Esophagus muscularis mucosa (tissue), 4 donors: ENCODE measurements at places on chromosomes 4 and X. TPM values are rescaled to one million over a fixed set of nuclear protein-coding genes. Genes with fewer than 3 reads are reported as not detected.

DNA sequence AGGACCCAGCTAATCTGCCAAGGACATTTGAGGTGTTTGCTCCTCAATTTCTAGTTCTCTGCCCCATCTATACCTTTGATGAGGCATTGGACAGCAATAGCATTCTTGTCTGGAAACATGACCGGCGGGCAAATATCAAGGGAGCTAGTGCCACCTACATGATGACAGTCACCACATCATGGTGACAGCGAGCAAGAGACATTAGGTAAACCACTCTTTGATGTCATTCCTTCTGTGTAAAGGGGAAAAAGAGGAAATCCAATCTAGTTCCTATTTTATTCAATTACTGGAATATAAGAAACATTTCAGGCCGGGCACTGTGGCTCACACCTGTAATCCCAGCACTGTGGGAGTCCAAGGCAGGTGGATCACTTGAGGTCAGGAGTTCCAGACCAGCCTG, 20.7 kb upstream of the IL13RA1 start:
- DNase-seq: no peak

DNA sequence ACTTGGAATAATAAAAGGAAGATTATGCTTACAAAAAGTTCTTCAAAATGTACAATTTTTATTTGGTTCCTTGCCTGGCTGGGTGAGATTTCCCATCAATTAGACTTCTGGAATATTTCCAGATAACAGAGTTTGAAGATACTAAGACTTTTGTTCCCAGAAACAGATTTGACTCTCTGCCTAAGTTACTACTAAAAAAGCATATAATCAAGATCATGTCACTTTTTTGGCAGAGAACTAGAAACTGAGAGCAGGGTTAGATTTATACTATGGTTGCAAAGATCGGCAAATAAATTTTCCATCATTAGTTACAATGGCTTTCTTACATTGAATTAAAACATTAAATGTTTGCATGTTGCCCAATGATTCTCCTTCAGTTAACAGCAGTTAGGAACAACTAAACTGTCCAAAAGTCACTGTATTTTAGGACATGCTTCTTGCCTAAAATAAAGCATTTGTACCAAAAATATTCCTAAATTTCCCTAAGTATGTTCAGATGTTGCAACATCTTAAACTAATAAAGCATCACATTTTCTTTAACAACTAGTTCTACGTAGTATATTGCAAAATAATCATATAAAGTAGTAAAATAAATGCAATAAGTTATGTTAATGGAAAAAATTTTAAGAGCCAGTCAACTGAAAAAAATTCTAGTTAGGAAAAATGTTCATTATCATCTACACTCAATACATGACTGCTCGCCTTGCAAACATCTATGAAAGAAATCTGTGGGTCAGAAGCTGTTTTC, 73.0 kb downstream of the SEC24D start:
- no peak for DNase-seq

NAA15 gene
- 27.0 TPM for total RNA-seq

- no peak for DNase-seq
These were observed at the start of gene PDLIM3 for GRCh38 chr4:185534866-185535611. TSS of gene PDLIM3 (minus strand) at chr4:185535507. CDS start at chr4:185535434, 73 bp downstream.

H2BW1 gene
- not detected for total RNA-seq

DNA sequence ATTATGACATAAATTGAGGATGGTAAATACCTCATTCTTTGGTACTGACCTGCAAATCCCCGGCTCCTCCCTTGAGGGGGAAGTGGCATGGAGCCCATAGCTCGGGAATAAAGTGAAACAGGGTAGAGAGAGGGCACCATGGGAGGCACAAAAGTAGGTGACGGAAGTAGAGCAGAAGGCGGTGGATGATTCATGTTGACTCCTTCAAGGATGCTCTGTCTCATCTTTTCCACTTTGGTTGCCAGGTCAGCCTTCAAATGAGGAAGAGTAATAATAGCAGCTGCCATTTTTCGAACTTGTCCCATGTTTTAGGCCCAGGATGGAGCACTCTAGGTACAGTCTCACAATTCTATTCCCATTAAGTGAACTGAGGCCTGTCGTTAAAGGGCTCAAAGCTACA, 41.4 kb upstream of the PHF8 start:
- DNase-seq: no peak

GRCh38 chr4:155667568-155668511, 1.2 kb downstream of the GUCY1A1 start:
- DNase-seq: no peak

DNA sequence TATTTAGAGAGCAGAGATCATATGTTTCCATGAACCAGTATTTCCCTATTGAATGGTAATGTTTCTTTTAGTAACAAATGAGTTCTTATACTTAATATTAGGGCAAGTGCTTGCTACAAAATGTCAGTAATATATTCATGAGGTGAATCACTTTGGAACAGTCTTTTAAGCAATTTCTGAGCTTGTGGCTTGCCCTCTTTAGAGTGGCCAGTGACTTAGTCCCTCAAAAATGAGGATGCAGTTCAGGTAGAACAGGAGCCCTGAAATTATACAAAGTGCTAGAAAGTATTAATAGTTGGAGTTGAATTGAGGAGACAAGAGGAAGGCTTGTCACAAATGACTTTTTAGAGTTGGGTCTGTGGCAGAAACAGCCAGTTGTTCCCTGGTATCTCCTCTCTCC, 53.4 kb upstream of the PITX2 start:
- no peak for DNase-seq

DNA sequence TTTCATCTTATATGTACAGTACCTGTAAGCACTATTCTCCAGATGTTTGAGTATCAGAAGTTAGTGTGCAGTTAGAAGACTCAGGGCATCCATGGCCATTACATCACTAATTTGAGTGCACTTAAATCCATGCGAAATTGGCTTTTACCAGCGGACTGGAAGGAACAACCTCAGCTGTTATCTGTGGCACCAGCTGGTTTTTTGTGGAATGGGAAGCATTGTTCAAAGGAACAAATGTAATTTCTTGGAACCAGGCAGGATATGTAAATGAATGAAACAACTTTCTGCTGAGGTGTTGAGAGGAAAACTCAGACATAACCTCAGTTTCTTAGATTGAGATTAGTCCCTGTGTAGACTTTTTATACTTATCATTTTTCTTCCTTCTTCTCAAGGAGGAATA, 60.2 kb downstream of the PDGFRA start:
- no peak for DNase-seq

- DNase-seq: no peak
These were observed 302.9 kb upstream of the FAM241A start for GRCh38 chr4:111842336-111842735.

DNA sequence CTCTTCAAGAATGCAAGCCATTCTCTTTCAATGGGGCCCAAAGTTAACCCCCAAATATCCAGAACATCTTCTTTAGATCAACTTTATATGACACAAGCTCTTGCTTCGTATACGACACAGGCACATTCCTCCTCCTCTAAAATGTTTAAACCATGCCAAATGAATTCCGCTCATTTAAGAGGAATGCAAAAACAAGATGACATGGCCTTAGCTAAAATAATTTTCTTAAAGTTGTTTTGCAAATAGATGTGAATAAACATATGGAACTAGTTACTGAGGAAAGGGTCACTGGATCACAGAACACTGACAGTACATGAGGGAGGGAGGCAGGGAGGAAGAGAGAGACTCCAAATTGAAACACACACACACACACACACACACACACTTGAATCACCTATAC, 97.4 kb downstream of the RASL11B start:
- DNase-seq: no peak

GRCh38 chr4:152501846-152502536, 33.9 kb downstream of the FBXW7 start:
- no peak for DNase-seq

- no peak for DNase-seq
These were observed 455.6 kb upstream of the BOD1L1 start for GRCh38 chr4:14083150-14083549.

DNA sequence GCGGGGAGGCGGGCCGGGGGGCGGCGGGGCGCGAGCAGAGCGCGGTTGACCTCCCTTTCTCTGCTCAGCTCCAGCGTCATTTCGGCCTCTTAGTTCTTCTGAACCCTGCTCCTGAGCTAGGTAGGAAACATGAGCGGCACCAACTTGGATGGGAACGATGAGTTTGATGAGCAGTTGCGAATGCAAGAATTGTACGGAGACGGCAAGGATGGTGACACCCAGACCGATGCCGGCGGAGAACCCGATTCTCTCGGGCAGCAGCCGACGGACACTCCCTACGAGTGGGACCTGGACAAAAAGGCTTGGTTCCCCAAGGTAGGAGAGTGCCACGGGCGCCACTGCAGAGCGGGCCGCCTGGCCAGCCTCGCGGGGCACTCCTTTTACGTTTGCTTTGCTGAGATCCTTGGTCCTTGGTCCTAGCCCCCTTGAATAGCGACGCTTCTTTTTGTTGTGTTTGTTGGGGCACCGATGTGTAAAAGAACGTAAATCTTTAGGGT, at the start of gene HTATSF1:
HTATSF1 (plus strand) TSS at position 37 of the 497 bp plus-strand sequence; CDS start at position 130, 93 bp downstream.
- no peak for DNase-seq

LDOC1 gene
- 6.6 TPM for total RNA-seq

DNA sequence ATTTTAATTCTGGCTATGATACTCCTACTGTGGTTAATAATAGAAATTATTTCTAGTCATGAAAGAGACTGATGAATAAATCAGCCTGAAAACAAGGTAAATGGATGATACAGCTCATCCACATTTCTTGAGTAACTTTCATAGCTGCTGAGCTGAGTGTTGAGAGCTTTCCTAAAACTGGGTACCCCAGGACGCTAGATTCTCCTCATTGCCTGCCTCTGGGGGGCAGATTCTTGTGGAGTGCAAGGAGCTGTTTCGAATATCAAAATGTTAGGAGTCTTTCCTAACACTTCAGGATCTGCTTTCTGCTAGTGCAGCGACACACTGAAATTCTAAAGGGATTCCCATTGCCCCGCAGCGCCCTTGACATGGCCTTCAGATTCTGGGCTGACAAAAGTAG, 2.1 kb downstream of the MND1 start:
- no peak for DNase-seq

DNA sequence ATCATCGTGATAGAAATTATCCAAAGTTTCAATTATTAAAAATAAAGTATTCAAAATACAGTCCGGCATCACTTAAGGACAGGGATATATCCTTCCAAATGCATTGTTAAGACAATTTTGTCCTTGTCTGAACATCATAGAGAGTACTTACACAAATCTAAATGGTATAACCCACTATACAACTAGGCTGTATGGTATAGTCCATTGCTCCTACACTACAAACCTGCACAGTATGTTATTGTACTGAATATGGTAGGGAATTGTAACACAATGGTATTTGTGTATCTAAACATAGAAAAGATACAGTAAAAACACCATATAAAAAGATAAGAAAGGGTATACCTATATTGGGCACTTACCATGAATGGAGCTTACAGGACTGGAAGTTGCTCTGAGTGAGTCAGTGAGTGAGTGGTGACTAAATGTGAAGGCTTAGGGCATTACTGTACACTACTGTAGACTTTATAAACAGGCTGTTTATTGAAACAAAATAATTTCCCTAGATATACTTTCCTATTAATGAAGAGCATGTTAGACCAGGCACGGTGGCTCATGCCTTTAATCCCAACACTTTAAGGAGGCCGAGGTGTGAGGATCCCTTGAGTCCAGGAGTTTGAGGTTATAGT, 44.8 kb upstream of the PTPN13 start:
- no peak for DNase-seq

DNA sequence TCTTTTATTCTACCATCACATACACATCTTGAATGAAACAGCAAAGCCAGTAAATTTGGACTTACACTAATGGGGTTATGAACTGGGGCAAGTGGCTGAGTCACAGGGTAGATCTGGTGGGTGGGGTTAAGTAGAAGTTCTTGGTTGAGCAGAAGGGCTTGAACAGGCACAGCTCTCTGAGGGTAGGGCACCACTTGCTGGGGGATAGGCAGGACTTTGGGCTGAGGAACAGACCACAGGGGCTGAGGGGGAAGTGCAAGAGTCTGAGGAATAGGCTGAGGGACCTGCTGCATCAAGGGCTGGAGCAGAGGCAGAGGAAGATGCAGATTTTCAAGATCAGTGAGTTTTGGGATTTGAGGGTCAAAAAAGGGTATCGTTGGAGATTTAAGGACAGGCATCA, 8.3 kb downstream of the CSN2 start:
- DNase-seq: no peak

- no peak for DNase-seq
These were observed 13.3 kb downstream of the CNOT6L start for GRCh38 chr4:77805840-77806239.

IL2 gene
- total RNA-seq: not detected

DNA sequence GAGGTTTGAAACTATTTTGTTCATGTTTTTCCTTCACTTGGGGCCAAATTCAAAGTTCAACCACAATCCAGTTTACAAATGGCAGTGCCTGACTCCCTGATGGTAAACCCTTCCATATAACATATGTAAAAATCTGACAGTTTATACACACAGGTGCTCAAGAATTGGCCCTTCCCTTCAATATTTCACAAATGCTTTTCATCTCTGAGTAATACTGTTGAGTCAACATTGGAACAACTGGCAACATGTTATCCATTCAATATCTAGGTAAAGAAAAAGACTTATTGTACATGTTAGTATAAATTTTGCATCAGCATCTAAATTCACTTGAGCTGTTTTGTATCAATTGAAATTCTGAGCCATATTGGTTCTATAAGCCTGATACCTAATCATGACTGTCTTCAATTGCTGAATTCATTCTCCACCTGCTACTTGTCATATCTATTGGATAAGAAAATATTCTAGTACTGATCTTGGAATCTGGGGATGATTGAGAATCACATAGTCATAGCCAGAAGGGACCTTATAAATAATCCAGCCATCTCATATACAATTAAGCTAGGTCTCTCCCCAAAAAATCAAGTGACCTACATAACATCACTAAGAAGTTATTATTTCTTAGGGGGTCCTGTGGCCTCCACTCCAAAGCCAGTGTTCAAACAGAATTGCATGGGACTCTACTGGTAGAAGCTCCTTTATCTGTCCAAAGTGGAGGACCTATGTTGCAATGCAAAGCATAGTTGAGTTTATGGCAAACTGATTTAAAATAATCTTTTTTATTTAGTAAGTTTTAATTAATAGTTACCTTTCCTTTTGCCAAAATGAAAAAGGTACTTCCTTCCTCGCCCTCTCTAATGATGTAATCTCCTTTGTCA, 61.9 kb downstream of the PRKG2 start:
- no peak for DNase-seq

DNA sequence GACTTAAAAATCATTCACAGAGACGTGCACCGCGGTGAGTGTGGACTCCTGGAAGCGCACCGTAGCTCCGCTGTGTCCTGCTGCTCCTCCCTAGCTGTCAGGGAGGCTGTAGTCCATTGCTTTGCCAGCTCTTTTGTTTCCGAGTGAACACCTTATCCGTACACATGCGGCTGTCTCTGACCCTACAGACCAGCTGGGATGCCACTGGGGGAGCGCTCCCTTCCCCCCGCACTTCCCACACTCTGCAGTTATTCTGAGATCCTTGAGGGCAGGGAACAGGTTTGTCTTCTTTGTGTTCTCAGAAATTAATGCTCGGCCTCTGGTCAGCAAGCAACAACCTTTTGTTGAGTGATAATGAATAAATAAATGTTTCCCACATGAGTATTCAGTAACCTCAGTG, 33.7 kb upstream of the MSANTD1 start:
- no peak for DNase-seq

- DNase-seq: no peak
These were observed 93.8 kb downstream of the ELOVL6 start for GRCh38 chr4:110104661-110105060.
